IMR-90 (cell line): ENCODE measurements at places on chromosomes 4 and X. TPM values are rescaled to one million over a fixed set of nuclear protein-coding genes. Genes with fewer than 3 reads are reported as not detected.

EMCN gene
- polyA plus RNA-seq = not detected in 2 replicates

SPANXN3 gene
- not detected in 2 replicates for polyA plus RNA-seq

HELQ gene
- 7.4 and 8.8 TPM in 2 replicates for polyA plus RNA-seq

SLC2A9 gene
- 1.0 and 2.1 TPM in 2 replicates for polyA plus RNA-seq

INTS6L gene
- 4.6 and 5.1 TPM in 2 replicates for polyA plus RNA-seq

CT45A5 gene
- polyA plus RNA-seq = not detected in 2 replicates

GYG2 gene
- polyA plus RNA-seq = 8.2 and 9.6 TPM in 2 replicates

TMSB15A gene
- polyA plus RNA-seq = 28.8 and 30.5 TPM in 2 replicates

TBX22 gene
- polyA plus RNA-seq = not detected in 2 replicates

HTR2C gene
- polyA plus RNA-seq = not detected in 2 replicates

NIPAL1 gene
- polyA plus RNA-seq = 0.89 and 0.93 TPM in 2 replicates

GRCh38 chrX:108199691-108200090, 108.1 kb downstream of the ATG4A start:
- DNase-seq = peak; percentile 22

- DNase-seq = no peak
Observed at GRCh38 chr4:106340774-106341173, 24.4 kb downstream of the AIMP1 start.

DNA sequence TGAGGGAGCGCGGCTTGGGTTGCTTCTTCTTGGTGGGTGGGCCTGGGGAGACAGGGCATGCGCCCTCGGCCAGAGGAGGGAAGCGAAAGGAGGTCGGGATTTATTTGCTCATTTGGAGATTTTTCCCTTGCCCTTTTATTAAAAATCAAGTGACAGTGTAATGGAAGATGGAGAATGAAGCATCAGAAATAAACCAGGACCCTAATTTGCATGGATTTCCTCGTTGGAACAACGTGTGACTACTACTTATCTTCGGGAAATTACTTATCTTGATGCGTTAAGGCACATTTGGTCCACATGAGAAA, 709 bp upstream of the CLOCK start:
- no peak for DNase-seq

- DNase-seq = no peak
Observed at GRCh38 chrX:107970073-107970472, 12.1 kb downstream of the TEX13B start.

GRCh38 chr4:75001871-75002270, 69.0 kb downstream of the PARM1 start:
- DNase-seq = no peak

GRCh38 chr4:173314715-173315114, 19.4 kb downstream of the HMGB2 start:
- DNase-seq = no peak

GRCh38 chr4:1604706-1605205, 79.4 kb downstream of the FAM53A start:
- no peak for DNase-seq

GRCh38 chr4:158870282-158870625, 101.4 kb downstream of the FNIP2 start:
- DNase-seq = no peak

- peak; percentile 43 for DNase-seq
Observed at GRCh38 chrX:10326578-10326977, 169.8 kb downstream of the CLCN4 start.

GRCh38 chr4:84778041-84778440, 188.4 kb downstream of the WDFY3 start:
- peak; percentile 7 for DNase-seq

GRCh38 chr4:106587558-106587957, 219.0 kb upstream of the GIMD1 start:
- peak; percentile 67 for DNase-seq

DNA sequence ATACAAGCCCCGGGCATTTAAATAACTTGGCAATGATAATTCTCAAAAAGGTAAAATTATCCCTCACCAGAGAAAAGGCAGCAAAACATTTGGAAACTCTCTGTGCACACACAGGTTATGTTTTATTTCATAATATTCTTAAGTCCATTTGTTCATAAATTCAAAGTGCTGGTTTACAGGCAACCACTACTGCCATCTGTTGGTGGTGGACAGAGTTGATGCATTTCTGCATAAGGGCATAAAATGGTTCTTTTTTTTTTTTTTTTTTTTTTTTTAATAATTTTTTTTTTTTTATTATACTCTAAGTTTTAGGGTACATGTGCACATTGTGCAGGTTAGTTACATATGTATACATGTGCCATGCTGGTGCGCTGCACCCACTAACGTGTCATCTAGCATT, 31.5 kb upstream of the IL21 start:
- peak; percentile 81 for DNase-seq
